RCC 7860 (cell line): ENCODE measurements at places on chromosomes 7 and 10.
A peak's percentile ranks its signal among the peaks of the same experiment; 100 is the strongest.

GRCh38 chr7:31373337-31374289 lies 33.1 kb upstream of the NEUROD6 start:
- DNase-seq = peak; percentile 53

GRCh38 chr7:94298943-94299342 lies 95.8 kb upstream of the COL1A2 start:
- DNase-seq = no peak

- no peak for DNase-seq
Measured at GRCh38 chr10:49747303-49747646, 14.8 kb downstream of the OGDHL start.

- DNase-seq = no peak
Measured at GRCh38 chr7:71521506-71521905, 389.6 kb downstream of the GALNT17 start.

DNA sequence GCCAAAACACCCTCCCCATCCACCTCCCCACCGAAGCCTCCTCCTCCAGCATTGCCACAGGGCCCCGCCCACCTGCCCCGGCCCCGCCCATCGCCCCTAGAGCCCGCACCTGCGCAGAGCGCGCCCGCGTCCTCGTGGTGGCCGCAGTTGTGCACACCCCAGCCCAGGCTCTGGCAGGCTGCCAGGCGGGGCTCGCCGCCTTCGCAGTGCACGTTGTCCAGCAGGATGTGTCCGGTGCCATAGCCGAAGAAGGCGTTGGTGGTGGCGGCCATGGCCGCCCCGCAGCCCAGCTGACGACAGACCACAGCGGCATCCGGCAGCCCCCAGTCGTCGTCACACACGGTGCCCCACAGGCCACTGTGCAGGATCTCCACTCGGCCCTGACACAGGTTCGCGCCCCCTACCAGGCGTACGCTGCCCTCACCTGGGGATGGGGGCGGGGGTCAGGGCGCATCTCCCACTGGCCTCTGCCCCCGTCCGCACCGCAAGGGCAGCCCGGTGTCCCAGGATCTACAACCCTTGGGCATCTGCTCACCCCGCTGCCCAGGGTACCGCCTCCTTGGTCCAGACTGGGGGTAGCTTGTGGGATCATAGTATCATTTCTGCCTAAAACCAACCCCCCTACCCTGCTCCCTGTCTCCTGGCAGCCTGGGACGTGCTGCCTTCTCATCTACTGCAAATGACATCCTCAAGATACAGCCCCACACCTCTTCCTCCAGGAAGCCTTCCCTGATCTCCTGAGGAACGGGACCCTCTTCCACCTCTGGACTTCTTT lies 11.9 kb downstream of the SSC4D start:
- peak; percentile 62 for DNase-seq

- DNase-seq = no peak
Measured at GRCh38 chr10:124428207-124428777, 9.6 kb upstream of the OAT start.

- DNase-seq = no peak
Measured at GRCh38 chr7:85095806-85096205, 91.0 kb downstream of the SEMA3D start.

DNA sequence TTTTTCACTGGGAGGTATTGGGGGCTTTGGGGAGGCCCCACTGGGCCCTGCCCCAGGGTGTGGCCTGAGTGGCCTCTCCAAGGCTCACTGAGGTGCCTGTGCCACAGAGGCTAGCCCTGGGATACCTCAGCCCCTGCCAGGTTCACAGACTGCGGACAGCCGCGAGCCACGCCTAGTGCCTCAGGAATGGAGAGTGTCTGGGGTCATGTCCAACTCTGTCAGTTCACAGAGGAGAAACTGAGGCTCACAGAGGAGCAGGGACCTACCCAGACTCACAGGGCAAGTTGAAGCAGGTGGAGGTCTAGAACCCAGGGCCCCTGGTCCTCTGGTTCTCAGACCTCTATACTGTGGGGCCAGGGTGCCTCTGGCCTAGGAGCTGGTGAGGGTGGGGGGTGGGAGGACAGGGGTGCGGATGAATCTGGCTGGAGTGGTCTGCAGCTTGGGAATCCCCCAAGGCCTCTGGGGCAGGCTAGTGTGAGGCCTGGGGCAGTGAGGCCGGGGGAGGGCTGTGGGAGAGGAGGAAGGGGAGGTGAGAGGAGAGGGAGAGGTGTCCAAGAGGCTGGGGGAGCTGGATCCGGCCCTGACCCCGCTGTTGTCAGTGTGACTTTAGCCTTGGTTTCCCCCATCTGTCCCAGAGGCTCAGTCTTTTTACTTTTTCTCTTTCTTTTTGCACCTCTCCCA lies 20.0 kb downstream of the NEURL1 start:
- no peak for DNase-seq

DNA sequence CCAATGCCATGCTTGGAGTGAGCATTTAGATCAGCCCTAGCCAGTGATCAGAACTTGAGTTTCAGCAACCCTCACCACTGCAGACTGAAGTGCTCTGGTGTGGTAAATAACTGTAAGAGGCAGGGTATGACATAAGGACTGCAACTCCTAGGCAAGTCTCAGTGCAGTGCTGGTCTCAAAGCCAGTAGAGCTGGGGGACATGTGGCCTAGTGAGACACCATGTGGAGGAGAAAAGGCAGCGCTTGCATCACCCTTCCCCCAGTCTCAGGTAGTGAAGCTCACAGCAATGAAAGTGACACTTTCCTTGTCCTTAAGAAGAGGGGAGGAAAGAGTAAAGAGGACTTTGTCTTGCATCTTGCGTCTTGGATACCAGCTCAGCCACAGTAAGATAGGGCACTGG lies 386.8 kb upstream of the POT1 start:
- no peak for DNase-seq

DNA sequence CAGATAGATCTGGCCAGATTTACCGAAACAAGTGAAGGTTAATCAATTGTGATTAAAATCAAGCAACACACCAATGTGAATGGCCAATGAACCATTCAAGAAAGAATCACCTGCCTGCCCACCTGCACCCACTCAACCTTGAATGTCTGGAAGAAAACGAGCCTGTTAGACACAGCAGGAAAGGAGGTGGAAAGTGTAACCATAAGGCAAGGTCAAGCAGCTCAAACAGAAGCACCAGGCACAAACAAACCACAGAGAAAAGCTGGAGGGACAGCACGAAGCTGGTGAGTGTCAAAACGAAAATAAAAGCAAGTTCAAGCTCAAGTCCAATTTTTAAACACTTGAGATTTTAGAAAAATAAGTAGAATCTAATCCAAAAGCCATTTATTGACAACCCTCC lies 64.9 kb downstream of the STEAP1B start:
- DNase-seq = no peak

DNA sequence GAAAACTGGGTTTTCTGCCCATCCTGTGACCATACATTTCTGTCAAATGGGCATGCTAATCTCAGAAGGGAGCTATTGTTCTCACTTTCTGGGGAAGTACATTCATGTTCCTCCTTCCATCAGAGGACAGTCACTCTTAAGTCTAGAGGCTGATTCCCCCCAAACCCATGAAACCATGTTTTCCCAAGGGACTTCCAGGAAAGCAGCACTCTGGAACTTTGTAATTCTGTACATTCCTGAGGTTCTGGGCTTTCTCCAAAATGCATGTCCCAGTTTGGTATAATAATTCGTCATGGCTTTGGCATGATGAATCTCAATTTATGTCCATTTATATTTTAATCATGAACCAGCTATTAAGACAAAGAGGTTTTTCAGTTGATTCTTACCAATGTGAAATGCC lies 688.1 kb downstream of the LRMDA start:
- no peak for DNase-seq

- DNase-seq = no peak
Measured at GRCh38 chr7:73856941-73857340, 4.0 kb upstream of the TMEM270 start.

DNA sequence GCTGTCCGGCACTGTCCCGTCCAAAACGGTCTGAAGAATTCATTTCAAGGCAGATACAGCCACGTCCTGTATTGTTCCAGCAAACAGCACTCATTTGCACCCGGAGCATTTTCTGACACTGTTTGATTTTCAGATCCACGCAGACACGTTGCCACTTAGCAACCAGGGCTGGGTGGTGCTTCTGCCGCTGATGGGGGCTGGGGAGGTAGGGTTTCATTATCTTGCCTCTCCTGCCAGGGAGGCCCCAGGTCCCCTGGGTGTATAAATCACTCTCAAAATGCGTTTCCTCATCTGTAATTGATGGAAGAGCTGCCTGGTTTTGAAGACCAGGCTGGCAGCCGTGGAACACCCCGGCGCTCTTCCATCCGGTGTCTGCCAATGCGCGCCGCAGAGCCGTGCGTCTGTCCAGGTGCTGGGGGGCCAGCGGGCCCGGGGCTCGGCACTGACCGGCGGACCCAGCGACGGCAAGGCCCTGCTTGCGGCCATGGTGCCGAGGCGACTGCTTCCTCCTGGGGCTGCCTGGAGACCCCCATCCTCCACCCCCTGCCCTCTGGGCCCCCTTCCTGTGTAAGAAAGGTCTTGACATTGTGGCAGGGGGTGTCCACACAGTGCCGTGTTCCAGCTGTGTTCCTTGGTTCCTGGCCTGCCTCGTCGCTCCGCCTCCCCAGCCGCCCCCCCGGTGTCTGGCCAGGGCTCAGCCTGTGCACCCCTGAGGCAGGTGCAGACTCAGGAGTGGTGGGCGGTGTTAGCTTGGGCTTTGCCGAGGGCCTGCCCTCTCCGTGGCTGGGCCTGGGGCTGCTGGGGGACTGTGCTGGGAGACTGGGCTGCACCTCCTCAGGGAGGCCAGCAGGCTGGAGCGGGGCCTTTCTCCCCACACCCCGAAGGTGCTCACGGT lies 16.6 kb downstream of the ADGRA1 start:
- no peak for DNase-seq

DNA sequence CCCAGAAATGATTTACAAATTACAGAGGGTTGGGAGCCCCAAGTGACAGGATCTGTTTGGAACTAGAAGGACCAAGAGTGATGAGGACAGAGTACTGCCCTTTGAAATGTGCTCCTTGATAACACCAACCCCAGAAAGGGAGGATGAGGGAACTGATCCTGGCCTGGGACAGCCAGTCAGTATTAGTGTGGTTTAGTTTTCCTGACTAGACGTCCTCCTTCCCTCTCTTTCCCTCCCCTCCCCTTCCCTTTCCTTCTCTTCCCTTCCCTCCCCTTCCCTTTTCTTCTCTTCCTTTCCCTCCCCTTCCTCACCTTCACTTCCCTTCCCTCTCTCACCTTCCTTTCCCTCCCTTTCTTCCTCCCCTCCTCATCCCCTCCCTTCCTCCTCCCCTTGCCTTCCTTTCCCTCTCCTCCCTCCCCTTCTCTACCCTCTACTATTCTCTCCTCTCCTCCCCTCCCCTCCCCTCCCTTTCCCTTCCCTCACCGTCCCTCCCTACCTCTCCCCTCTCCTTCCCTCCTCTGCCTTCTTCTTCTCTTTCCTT lies 31.0 kb upstream of the BICC1 start:
- DNase-seq = no peak

GRCh38 chr10:75377869-75378268 lies 23.7 kb downstream of the ZNF503 start:
- DNase-seq = no peak

DNA sequence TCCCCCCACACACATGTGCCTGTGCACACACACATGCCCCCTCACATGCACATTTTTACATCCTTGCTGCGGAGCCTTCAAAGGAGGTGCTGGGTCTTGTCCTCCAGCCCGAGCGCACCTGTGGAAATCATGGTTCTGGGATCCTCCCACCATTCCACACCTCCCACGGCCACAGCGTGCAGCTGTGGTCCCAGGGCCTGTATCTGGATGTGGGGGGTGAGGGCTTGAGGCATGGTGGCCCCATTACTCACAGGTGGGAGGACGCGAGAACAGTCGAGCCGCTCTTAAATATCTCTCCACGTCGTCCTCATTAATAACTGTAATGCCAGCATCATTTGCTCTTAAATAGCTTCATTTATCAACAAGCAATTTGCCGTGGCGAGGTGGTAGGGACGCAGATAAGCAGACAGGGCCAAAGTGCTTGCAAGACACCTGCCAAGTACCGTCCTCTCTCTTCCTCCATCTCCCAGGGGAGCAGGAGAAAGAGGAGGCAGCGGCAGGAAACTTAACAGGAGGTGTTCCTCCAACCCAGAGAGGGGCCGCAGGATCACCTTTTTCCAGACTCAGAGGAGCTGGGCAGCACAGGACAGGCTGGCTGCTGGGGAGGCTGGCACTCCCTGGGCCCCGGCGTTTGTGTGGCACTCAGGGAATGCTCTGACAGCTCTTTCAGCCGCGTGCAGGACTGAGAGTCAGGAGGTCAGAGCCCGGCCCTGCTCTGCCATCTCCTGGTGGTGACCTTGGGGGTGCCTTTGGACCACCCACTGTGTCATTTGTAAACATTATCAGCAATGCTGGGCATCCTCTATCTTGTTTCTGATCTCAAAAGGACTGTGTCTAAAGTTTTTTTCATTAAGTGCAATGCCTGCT lies 87.4 kb downstream of the CDH23 start:
- no peak for DNase-seq

DNA sequence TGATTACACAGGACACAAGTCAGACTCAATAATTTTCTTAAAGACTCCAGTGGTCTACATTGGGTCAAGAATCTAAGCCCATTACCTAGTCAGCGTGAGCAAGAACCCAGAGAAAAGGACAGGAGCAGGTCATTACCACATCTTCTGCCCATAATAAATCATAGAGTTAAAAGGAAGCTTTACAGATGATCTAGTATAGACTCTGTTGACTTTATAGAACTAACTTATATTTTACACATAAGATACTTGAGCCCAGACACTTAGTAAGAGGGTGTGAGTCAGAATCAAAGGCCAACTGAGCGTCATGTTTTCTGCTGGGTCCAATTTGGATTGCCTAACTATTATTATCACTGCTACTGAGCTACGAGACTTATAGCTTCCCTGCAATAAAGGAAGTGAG lies 206.1 kb upstream of the NPSR1 start:
- DNase-seq = peak; percentile 57

- DNase-seq = no peak
Measured at GRCh38 chr7:42395607-42396006, 158.6 kb upstream of the GLI3 start.

GRCh38 chr10:34427911-34428216 lies 387.2 kb downstream of the PARD3 start:
- no peak for DNase-seq

- no peak for DNase-seq
Measured at GRCh38 chr10:73959484-73960243, 38.3 kb upstream of the VCL start.

GRCh38 chr10:18196806-18197550 lies 56.8 kb downstream of the CACNB2 start:
- no peak for DNase-seq

GRCh38 chr7:121328508-121329190 lies at the start of gene WNT16:
WNT16 (plus strand) TSS chr7:121329000; CDS start chr7:121329293, 293 bp downstream.
- no peak for DNase-seq

DNA sequence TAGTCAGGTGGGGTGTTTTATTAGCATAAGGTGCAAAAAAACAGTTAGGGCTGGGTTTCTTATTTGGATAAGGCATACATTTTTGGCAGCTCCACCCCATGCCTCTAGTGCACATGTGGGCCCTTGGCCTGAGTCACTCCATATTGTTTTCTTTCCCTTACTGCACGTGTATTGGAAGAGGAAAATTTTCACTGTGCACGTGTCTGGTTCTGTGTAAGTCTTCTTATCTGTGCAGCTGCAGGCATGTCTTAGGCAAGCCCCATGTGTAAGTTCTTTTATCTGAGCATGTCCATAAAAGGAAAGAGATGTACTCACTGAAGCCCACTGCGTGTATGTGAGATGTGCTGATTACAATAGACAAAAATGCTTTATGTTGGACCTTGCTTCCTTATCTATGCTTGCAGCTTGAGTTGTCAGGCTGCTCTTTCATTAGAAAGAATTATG lies 540.3 kb upstream of the IGFBP3 start:
- no peak for DNase-seq
